Stimulated activated CD4-positive, alpha-beta T cell treated with anti-CD3 and anti-CD28 coated beads, Interleukin-1b, Interleukin-23, amount 100 ng/mL, for 4 hours (primary cell): ENCODE measurements at places on chromosomes 1 and 21.

DNA sequence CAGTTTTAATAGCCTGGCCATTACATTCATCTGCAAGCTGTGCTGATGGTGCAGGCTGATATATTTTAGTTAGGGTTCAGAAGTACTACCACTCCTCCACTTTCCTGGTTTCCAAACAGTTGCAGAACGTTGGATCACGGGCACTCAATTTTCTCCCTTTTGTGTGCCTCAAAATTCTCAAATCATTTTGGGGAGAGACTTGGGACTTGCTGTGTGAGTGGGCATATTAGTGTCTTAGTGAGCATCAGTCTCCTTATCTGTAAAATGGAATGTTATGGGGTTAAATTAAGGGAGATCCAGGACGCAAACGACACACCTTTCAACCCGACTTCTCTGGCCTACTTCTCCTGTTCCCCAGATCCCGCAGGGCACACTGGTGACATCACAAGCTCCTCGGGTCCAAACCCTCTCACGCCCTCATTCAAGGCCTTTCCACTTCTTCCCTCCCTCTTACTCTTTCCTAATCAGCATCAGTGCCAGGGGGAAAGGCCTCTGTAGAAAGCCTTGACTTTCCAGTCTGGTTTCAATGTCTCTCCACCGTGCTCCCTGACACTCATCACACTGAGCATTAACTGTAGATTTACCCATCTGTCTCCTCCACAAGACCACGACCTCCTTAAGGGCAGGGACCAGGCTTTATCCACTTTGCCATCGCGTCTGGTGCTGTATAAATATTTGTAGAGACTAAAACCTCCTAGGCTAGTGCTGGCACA is 1.2 kb downstream of the PIGP start:
- DNase-seq: no peak

- DNase-seq: no peak
Observed at GRCh38 chr21:36535618-36536241, 55.8 kb upstream of the CLDN14 start.

GRCh38 chr1:240503558-240503957 is 108.4 kb downstream of the GREM2 start:
- DNase-seq: no peak

- no peak for DNase-seq
Observed at GRCh38 chr1:113859478-113860175, 11.9 kb downstream of the PTPN22 start.

DNA sequence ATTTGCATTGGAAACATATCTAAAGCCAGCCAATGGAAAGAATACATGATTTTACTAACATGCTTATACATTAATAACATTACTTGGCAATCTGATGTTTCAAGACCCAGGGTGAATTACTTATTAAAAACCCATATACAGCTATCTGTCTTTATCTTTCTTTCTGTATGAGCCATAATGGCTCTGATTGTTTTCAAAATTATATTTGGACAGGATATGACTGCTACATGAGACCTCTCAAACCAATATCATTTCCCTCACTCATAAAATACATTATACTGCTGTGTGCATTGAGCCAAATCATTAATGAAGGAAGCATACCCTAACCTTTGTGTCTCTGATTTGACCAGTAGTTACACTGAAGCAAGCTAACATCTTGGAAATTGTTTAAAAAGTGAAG is 205.9 kb upstream of the DPYD start:
- no peak for DNase-seq

GRCh38 chr21:45325206-45326168 is 37.8 kb upstream of the POFUT2 start:
- no peak for DNase-seq

- no peak for DNase-seq
Observed at GRCh38 chr1:24903955-24904730, 25.9 kb downstream of the RUNX3 start.

DNA sequence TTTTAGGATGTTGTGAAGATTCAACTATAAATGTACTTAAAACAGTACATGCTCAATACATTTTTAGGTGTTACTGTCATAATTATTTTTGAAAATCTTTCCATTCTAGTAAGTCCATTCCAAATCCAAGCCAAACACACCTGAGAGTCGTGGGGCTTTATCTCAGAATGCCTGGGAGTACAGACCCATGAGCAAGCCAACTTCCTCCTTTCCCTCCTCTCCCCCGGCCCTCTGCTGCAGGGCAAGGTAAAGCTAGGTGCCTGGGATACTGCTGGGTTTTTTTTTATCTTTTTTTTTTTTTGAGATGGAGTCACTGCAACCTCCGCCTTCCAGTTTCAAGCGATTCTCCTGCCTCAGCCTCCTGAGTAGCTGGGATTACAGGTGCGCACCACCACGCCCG is 16.5 kb downstream of the TMEM51 start:
- no peak for DNase-seq

- peak; percentile 3 for DNase-seq
Observed at GRCh38 chr1:57307392-57308170, 116.3 kb downstream of the DAB1 start.

GRCh38 chr1:65952696-65953095 is 160.0 kb downstream of the PDE4B start:
- DNase-seq: no peak

- no peak for DNase-seq
Observed at GRCh38 chr1:172960019-172960418, 90.7 kb downstream of the TNFSF18 start.

GRCh38 chr1:233227930-233228465 is 67.5 kb downstream of the PCNX2 start:
- DNase-seq: no peak

DNA sequence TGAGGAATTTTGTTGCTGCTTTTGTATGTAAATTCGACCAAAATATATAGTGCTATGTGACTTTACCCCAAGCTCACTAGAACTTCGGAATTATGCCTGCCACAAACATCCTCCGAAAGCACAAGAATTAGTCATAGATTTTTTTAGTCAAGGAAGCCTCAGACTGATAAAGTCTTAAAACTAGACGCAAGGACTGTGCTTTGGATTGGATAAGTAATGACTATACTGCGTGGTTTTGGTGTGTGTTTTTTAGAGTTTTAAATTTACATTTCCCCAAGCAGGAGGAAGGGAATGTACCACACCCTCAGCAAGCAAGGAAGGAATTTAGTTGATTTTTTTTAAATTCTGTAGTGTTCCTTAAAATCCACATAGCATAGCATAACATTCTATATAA is 10.3 kb downstream of the WLS start:
- DNase-seq: no peak

GRCh38 chr1:245166471-245166885 is 11.7 kb downstream of the KIF26B start:
- no peak for DNase-seq

DNA sequence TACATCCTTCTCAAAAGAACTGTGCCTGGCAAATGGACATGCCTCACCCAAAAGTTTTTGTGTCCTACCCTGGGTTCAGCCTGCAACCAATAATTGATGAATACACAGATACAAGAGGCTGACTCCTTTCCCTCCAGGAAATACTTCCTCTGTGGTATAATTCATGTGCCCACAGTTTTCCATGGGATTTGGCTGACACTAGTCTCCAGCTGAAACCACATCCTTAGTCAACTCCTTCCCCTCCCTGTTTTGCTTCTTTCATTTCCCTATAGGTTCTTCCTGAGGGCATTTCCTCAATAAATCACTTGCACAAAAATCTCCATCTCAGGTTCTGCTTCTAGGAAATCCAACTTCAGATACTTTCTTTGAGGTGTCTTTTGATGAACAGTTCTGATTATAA is 436.6 kb upstream of the C1orf87 start:
- no peak for DNase-seq

- no peak for DNase-seq
Observed at GRCh38 chr1:150798525-150798924, 9.5 kb downstream of the CTSK start.

DNA sequence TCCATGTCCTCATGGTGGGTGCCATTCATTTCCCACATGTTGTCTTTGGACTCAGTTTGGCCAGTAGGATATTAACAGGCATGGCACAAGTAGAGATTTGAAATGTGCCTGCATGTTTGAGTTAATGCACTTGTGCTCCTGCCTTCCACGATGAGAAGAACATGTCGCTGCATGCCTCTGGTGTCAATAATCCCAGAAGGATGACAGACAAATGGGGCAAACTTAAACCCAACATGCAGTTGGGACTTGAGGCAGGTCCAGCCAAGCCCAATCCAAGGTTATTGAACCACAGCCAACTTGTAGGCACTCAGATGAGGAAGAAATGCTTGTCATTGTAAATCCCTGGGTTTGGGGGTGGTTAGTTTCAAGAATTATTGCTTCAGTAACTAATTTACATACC is 174.6 kb downstream of the TRIM33 start:
- no peak for DNase-seq

DNA sequence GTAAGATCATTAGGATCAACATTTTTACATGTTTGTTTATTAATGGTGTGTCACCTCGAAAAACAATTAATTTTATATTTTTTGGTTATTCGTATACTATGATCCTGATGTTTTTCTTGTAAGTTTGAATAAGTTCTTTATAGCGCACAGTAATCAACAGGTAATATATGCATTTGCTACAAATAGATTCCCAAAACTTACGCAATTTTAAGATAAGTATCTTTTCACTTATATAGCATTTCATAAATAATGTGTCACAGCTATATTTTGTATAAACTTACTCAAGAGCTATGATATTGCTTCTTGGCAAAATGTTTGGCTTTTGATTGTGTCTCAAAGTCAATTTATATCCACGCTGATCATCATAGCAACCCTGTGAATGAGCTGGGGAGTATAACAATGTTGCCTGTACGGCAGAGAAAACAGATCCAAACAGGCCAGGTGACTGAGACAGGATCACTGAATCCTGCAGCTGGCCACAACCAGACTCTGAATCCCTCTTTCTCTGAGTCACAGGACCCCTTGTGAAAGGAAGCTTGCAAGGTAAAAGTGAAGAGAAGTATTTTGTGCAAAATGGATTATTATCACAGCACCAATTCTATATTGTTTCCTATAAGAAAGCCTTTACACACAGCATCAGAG is 48.6 kb downstream of the GNG12 start:
- no peak for DNase-seq

- DNase-seq: no peak
Observed at GRCh38 chr1:210523830-210524229, 195.1 kb downstream of the HHAT start.

- DNase-seq: no peak
Observed at GRCh38 chr1:175563236-175563895, 180.0 kb downstream of the TNR start.

- peak; percentile 50 for DNase-seq
Observed at GRCh38 chr1:212699104-212699624, 476 bp downstream of the BATF3 start.
